A172 (cell line): ENCODE measurements at places on chromosomes 7 and 10.
A peak's percentile ranks its signal among the peaks of the same experiment; 100 is the strongest.

DNA sequence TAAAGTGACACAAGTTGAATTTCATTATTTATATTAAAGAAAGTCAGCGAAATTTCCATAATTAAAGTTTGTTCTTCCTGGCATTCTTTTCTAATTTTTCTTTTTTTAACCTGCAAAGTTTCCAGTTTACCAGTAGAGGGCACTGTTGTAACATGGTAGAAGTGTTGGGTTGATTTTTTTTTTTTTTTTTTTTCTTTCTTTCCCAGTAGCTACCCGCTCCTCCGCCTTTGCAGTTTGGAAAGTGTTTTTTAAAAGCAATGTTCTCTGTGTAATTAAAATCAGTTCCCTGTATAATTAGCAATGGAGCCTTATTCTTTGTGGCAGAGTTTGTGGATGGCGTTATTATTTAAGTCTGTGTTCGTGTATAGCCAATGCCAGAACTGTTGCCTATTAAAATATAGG, 53.7 kb downstream of the TAF3 start:
- peak; percentile 38 for DNase-seq

- DNase-seq = no peak
These were observed 31.8 kb upstream of the STEAP4 start for GRCh38 chr7:88338503-88338902.

GRCh38 chr10:22339761-22340328, 5.5 kb upstream of the SPAG6 start:
- DNase-seq = no peak

GRCh38 chr7:47534322-47535034, 47.4 kb downstream of the TNS3 start:
- DNase-seq = peak; percentile 96

DNA sequence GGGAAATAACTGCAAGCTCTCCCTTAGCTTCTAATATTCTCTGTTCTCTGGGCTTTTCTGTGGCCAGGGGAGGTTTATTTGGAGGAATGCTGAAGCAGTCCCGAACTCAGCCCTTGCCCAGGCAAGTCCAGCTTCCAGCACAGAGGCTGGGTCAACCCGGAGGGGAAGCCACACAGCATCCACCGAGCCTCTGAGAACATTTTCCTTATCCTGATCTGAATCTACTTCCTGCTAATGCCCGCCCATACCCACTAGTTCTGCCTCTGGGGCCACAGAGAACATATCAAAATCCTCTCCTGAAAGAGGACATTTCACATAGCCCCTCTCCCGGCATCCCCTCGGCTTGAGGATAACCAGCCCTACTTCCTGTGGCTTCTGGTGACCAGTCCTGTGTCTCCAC, 31.1 kb downstream of the SH3PXD2A start:
- no peak for DNase-seq

DNA sequence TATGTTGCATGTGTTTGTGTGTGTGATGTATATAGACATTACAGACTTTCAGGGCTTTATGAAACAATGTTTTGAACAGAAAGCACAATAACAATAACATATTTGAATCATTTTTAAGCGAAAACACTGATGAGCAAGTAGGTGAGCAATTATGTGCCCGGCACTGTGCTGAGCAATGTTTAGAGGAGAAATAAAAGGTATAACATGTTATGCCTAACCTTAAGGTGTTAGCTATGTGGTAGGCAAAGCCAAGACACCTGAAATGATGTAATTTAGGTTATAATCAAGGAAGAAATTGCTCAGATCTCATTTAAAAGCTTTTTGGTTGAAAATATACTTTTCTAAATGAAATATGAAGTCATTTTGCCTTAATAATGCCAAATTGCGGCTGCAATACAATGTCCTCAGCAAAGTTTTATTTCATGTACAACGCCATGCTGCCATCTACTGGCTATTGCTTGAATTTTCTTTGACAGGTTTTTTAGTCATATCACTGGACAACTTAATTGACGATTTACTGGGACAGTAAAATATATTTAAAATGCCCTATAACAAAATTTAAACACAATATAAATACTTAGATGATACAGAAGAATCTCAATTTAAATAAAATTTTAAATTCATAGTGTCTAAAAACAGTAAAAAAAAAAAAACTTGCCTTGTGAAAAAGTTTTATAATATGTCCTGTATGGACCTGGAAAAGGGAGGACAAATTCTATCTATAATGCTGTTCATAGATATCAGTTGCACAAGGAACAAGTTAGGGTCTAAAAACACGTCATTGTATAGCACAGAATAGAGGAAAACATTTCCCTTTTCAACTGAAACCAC, 131.1 kb upstream of the CDK1 start:
- DNase-seq = peak; percentile 54

- DNase-seq = no peak
These were observed 63.8 kb downstream of the BPGM start for GRCh38 chr7:134710511-134710853.

DNA sequence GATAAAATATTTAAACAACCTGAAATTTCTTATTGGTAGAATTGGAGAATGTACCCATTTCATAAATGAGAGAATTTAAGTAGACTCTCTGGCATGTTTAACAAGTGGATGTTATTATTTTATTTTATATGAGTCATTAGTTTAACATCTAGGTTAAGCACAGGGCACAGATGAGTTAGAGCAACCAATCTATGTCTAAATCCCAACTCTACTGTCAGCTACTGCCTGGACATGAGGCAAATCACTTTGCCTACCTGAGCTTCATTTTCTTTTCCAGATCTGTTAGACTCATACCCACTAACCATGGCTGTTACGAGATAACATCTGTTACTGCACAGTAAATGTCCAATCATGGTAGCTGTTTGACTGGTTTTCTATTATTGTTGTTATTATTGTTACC, 251.1 kb downstream of the INHBA start:
- DNase-seq = peak; percentile 49

DNA sequence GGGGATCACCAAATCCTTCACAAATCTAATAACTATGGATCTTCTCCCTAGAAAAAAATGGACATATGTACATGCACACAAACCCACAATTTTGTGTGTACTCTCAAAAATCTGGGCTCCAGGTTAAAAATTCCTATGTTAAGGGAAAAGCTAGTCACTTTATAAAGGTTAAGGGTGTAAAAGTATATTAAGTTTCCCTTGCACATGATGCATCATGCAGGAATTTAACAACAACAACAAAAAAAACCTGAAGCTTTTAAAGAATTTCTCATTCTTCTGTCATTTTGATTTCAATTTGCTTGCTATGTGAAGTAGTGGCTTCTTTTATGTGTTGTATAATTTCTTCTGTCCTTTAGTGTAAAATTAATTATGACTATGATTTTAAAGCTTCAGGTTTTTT, 123.7 kb downstream of the CNOT4 start:
- no peak for DNase-seq

DNA sequence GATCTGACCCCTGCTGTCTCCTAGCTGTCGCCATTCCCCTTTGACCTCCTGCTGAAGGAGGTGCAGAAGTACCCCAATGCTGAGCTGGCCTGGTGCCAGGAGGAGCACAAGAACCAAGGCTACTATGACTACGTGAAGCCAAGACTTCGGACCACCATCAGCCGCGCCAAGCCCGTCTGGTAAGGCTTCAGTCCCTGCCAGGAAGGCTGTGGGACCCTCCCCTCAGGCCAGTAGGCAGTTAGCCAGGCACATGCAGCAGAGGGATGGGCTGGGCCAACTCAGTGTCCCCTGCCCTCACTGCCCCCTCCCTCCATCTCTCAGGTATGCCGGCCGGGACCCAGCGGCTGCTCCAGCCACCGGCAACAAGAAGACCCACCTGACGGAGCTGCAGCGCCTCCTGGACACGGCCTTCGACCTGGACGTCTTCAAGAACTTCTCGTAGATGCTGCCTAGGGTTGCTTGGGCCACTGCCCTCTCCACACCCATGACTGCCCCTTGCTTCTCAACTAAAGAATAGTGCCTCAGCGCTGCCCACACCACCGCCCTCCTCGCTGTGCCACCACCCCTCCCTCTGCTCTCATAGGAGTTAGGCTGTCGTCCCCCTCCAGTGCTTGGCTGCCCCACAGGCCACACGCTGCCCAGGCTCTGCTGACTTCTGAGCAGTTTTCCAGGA, 41.0 kb upstream of the ZMIZ2 start:
- no peak for DNase-seq

- no peak for DNase-seq
These were observed 497.5 kb upstream of the ZMIZ1 start for GRCh38 chr10:78571286-78571685.
